Neural progenitor cell (in vitro differentiated cells): ENCODE measurements at places on chromosomes 16 and 17.

DNA sequence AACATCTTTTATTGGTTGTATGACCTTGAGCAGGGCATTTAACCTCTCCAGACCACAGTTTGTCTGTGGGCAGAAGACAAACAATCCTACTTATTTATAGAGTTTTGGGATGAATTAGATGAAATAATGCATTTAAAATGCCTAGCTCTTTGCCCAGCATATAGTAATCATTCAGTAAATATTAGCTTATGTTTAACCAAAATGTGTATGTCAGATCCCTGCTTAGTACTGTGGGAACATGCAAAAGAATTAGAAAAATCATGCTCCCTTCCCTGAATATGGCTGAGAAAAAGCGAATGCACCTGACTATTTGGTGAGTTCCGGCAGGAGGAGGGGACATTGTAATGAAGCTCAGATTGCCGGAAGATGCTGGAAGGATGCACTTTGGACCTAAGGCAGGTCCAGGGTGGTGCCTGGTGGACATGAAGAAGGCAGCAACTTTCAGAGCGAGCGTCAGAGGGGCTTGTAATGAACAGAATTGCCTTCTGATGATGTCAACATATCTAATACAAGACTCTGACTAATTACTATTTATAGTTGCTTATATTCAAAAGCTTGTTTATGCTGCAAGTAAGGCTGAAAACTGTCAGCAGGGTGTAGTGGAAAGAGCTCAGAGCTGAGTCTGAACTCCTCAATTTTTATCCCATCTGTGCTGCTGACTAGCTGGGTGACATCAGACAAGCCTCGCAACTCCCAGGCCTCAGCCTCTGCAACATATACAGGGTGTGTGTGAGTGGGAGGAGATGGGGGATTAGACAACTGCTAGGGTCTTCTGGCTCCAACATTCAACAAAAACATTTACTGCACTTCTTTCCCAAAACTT is 221.2 kb downstream of the PRKCA start:
- no peak for DNase-seq

DNA sequence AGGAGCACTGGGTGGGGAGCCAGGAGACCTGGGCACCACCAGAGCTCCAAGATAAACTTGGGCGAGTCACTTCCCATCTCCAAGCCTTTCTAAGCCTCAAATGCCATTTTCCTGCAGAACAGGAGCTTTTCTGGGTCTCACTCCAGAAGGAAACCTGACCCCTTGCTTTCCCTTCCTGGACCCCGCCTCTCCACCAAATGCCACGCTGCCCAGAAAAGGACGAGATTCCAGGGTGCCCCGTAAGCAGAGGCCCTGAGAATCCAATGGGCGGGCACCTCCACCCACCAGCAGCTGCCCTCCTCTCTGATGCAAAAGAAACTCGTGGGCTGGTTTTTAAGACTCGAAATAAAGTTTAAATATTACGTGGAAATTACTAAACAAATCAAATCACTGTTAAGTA is 31.3 kb downstream of the ZNF423 start:
- DNase-seq, result no peak

DNA sequence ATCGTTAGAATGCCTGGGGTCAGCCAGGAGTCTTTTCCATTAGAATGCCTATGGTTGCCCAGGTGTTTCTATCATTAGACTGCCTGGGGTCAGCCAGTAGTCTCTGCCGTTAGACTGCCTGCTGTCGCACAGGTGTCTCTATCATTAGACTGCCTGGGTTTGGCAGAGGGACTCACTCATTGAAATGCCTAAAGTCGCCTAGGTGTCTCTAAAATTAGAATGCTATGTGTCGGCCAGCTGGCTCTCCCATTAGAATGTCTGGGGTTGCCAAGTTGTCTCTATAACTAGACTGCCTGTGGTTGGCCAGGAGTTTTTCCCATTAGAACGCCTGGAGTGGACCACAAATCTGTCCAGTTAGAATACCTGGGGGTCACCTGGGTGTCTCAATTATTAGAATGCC is 2266.5 kb downstream of the TP53TG3F start:
- DNase-seq, result no peak

DNA sequence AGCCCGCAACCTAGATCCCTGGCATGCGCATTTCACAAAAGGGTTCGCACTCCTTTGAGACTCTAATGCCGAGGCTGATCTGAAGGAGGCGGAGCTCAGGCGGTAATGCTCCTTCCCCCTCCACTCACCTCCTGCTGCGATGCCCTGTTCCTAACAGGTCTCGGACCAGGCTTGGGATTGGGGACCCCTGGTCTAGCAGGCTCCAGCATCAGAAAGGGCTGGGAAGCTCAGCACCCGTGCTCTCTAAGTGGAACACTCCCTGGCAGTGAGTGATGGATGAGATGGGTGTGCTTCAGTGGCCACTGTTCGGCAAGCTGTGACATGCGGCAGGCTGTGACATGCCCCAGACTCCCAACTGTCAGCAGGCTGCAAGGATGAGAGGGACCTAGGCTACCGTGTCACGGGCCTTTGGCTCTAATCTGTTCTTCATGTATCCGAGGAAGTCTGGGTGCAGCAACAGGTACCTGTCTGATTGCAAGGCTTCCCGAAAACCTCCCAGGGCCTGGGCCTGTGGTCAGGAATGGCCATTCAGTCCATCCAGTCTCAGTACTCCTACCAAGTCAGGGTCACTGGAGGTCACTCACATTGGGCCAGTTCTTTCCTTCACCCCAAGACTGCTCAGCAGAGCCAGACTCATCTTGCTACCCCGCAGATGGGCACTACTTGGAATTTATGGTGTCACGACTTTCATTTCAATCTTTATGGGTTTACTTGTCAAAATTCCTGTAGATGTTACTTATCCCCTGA is 1.3 kb upstream of the ST6GALNAC2 start:
- peak; percentile 67 for DNase-seq

- DNase-seq, result no peak
Observed at GRCh38 chr16:65658349-65658748, 536.5 kb upstream of the CDH11 start.

DNA sequence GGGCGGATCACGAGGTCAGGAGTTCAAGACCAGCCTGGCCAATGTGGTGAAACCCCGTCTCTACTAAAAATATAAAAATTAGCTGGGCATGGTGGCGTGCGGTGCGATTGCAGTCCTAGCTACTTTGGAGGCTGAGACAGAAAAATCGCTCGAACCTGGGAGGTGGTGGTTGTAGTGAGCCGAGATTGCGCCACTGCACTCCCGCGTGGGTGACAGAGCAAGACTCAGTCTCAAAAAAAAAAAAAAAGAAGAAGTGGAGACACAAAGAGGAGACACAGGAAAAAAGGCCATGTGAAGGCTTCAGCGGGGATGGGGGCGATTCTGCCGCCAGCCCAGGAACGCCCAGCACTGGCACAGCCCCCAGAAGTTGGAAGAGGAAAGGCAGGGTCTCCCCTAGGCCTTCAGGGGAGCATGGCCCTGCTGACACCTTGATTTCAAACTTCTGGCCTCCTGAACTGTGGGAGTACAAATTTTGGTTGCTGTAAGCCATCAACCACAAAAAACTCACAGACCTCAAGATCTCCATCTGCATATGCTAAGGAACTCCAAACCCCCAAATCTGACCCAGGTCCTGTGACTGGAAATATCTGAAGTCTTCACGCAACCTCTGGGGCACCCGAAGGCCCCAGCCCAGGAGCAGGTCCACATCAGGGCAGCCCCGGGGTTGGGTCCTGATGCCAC is 7.0 kb downstream of the SGSH start:
- no peak for DNase-seq

- DNase-seq, result no peak
Observed at GRCh38 chr17:7407485-7408251, at the start of gene NLGN2. Gene NLGN2 (plus strand): TSS chr17:7407845. CDS start chr17:7408256, 411 bp downstream.

DNA sequence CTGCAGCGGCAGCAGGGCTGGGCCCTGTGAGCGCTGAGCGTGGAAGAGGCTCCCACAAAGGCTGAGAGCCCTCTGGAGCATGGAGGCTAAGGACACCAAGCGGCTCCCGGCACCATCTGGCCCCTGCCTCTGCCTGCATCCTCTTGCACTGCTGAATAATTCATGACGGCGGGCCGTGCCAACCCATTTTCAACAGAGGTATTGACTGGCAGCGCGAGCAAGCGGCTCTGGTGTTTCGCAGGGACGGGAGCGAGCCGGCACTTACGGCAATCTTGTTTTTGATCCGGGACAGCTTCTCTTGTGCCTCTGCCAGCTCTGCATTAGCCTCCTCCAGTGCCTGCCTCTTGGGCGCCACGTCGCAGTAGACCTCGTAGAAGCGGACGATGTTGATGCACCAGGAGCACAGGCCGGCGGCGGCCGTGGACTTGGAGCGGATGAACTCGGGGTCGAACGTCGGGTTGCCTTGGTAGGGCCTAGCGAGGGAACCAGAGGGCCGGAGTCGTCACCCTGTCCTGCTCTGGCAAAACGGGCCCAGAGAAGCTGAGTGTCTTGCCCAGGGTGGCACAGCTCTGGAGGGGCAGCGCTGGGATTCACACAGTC is 80.4 kb downstream of the PGS1 start:
- no peak for DNase-seq

DNA sequence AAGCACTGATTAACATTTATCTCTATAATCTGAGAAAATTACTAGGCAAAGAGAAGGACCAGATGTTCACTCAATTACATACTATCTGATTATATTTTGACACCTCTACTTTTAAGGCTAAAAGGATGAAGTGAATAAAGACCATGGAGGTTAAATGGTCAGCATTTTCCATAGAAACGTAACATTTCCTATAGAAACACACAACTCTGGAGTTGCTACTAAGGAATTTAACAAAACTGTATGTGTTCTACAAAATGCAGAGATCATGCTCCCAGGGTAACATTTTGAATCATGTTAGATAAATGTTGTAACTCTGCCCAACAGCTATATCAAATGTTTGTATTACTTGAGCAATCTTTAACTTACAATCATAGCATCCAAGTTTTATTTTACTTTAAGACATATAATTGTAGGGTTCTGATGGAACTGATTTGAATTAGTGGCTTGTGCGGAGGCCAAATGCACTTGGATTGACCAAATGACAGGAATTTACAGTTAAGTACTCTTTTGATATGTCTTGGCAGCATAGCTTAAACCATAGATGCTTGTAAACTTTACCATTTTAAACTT is 97.7 kb downstream of the RPGRIP1L start:
- no peak for DNase-seq

DNA sequence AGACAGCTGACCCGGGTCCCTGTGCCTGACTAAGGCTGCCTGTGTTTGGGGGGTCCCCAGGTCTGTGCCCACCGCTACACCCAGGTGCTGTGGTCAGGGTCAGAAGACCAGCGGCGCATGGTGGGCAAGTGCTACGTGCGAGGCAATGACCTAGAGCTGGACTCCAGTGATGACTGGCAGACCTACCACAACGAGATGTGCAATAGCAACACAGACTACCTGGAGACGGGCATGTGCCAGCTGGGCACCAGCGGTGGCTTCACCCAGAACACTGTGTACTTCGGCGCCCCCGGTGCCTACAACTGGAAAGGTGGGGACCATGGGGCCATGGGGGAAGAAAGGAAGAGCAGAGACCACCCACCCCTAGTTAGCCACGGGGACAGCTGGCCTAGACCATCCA is 12.1 kb downstream of the ITGA3 start:
- no peak for DNase-seq

DNA sequence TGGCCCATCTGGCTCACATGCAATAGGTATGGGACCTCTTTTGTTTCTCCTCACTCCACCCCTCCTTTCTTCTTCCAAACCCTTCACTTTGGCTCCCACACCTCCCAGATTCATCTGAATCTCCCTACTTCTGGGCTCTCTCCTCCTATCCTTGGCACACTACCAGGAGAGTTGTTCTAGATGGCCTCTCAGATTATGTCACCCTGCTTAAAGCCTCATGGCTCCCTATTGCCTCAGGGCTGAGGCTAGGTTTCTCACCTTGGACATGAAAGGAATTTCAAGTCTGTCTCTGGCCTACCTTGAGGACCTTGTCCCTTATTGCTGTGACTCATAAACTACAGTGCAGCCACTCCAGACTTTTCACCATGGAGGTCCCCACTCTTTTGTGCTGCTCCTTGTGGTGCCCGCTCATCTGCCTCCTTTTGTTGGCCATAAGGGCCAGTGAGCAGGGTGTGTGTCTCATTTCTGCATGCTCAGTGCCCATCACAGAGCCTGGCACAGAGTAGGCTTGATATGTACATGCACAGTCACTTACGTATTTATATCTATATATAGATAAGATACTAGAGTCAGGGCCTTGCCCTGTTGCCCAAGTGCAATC is 1.0 kb upstream of the MFAP4 start:
- no peak for DNase-seq

DNA sequence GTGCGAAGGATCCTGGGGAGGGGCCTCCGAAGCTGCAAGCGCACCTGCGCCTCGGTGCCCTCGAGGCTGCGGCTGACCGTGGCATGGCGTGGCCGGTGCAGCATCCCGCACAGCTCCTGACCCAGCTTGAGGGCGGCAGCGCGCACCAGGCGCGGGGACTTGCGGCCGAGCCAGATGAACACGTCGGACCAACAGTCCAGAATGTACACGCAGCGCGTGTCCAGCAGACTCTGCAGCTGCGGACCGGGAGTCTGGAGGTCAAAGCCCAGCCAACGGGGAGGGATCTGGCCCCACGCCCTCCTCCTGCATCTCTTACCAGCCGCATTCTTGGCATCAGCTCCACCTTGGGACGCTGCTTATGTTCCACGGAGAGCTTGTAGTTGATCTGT is 10.9 kb downstream of the FLII start:
- no peak for DNase-seq

GRCh38 chr17:27954548-27955495 is 61.7 kb upstream of the LYRM9 start:
- no peak for DNase-seq

GRCh38 chr17:8484465-8484864 is 48.8 kb downstream of the NDEL1 start:
- DNase-seq, result no peak

- DNase-seq, result no peak
Observed at GRCh38 chr17:17019891-17020456, 22.3 kb upstream of the MPRIP start.

GRCh38 chr17:15744885-15745284 is 12.8 kb downstream of the TBC1D26 start:
- DNase-seq, result no peak

- no peak for DNase-seq
Observed at GRCh38 chr17:81660441-81660840, 4.1 kb upstream of the PDE6G start.

DNA sequence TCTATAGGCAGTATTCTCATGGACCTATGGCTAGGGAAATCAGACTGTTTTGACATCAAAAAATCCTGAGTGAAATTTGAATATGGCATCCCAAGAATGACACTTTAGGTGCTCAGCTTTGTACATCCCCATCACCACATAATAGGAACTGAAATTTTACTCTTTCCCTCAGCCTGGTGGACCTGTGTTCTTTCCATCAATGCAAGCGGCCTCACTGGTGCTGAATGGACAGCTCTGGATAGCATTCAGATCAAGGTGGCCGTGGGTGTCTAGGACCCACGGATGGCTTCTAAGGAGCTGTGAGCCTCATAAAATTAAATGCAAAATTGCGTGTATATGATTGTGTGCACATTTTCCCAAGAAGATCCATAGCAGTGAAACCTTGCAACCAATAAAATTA is 152.6 kb downstream of the MAP2K6 start:
- peak; percentile 34 for DNase-seq

GRCh38 chr16:75317101-75317522 is 65.7 kb upstream of the BCAR1 start:
- no peak for DNase-seq
